CD4-positive, alpha-beta T cell (primary cell): ENCODE measurements at places on chromosomes 5 and 9.

- peak; percentile 68 for DNase-seq
These were observed 41.2 kb downstream of the DBH start for GRCh38 chr9:133677126-133678010.

GRCh38 chr5:16483361-16483760, 17.8 kb upstream of the ZNF622 start:
- no peak for DNase-seq

GRCh38 chr9:106874031-106874430, 11.1 kb downstream of the ZNF462 start:
- DNase-seq: no peak

DNA sequence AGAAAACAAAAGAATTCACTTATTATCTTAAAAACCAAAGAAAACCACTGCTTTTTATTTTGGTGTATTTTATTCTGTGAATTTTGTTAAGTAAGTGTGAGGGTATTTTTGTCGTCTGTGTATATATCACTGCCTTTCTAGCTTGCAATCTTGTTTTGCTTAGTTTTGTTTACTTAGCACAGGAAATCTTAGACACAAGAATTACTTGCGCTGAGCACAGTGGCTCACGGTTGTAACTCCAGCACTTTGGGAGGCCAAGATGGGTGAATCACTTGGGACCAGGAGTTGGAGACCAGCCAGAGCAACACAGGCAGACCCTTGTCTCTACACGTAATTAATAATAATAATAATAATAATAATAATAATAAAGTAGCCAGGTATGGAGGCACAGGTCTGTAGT, 230.3 kb downstream of the PAPPA start:
- no peak for DNase-seq

DNA sequence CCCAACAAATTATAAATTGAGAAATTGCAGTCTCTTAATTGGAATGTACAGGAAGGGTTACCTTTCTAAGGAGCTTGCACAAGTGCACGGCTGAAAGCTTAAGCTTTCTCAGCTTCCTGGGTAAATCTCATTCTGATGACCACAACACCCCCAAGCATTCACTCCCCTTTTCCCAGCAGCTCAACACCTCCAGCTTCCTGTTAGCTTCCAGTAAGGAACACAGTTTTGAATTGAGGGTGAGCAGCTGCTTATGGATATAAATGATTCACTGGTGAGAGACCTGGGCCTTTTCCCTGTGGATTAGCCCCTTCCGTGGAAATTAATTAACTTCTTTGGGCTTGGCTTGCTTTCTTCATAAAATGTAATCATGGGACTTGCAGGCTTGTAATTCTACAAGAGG, 101.2 kb downstream of the SLC28A3 start:
- no peak for DNase-seq

DNA sequence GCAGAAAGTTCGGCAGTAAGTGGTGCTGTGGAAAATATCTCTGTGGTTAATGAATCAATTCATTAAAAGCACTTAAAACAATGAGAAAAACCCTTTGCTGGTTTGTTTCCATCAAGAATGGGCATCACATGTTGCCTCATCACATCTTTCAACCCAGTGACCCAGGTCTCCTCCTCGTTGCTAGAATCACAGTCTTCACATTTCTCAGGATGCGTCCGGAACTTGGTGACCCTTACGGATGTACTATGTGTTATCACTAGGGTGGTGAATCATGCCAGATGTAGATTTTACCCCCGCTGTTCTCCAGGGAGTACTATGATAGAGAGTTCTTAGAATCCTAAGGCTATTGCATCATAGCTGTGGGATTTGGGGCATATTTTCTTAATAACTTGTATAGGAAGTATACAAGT, 217.9 kb upstream of the KLF4 start:
- DNase-seq: no peak

- no peak for DNase-seq
These were observed 192.4 kb downstream of the HSPA4 start for GRCh38 chr5:133244242-133244641.

- no peak for DNase-seq
These were observed 46.4 kb downstream of the SARDH start for GRCh38 chr9:133691626-133692363.

- DNase-seq: no peak
These were observed 89.6 kb upstream of the SGCD start for GRCh38 chr5:156237361-156237760.

DNA sequence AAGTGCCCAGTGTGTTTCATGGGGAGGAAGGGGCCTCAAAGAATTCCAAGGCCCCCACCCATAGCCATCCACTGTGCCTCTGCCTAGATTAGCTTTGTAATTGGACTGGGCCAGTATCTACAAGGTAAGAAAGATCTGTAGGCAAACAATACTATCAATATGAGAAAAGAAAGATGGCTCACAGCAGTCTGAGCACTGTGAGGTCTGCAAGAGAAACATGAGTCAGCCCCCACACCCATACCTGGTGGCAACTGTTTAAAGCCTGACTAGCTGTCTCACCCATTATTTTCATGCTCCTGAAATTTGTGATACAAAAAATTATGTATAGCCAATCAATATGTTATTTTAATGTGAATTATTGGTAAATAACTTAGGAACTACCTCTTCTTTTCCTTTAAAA, 10.0 kb upstream of the ZNF483 start:
- DNase-seq: no peak

DNA sequence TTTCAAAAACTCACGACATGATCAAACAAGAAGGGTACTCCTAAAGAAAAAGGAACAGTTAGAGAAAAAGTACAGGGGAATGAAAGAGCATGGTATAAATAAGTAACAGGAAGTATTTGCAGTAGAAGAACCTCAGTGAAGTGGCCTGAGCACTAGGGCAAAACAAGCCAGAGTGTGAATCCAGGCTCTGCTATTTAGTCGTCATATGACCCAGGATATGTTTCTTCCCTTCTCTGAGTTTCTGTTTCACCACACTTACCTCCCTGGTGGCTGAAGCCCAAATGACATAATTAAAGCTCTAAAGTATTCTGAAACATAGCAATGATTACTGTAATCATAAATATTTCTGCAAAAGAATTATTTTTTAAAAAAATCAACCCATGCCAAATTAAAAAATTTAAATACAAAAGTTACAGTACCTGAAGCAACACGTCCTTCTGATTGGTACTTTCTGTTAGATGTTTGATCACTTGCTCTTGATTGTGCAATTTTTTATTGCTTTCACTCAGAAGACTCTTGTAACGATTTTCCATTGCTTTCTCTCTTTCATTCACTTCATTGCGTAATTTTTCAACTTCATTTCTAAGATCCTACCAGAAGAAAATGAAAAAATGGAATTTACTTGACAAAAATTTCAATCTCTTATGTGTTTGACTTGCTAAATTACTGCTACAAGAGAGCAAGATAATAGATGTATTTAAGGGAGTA, 88.9 kb downstream of the CDK5RAP2 start:
- no peak for DNase-seq

DNA sequence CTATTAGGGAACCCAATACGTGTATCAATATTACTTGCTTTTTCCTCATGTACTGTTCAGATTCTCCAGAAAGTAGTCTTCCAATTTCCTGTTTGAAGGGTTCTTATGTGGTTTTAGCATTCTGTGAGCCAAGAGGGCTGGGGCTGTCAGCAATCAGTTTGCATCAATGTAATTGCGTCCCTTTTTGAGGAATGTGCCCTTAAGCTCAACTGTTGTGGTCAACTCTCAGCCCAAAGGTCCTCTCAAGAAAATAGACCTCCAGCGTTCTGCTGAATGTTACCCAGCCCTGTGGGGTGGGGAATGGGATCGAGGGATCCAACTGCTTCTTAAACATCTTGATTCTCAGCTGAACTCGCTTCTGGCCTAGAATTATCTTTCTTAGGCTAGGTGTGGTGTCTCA, 43.8 kb upstream of the CDK20 start:
- no peak for DNase-seq

- DNase-seq: no peak
These were observed 111.4 kb downstream of the GABBR2 start for GRCh38 chr9:98597236-98597771.

- DNase-seq: no peak
These were observed 706.9 kb upstream of the CTNND2 start for GRCh38 chr5:12611132-12611531.

DNA sequence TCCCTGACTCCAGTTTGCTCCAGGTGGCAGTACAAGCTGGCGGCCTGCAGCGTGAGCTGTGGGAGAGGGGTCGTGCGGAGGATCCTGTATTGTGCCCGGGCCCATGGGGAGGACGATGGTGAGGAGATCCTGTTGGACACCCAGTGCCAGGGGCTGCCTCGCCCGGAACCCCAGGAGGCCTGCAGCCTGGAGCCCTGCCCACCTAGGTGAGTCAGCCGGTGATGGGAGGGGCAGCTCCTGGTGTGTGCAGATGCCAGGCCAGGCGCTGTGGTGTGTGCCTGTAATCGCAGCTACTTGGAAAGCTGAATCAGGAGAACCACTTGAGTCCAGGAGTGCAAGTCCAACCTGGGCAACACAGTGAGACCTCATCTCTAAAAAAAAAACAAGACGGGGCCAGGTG, 10.0 kb upstream of the CACFD1 start:
- no peak for DNase-seq
